ENCODE measurements at places on chromosomes 5 and 9.

DNA sequence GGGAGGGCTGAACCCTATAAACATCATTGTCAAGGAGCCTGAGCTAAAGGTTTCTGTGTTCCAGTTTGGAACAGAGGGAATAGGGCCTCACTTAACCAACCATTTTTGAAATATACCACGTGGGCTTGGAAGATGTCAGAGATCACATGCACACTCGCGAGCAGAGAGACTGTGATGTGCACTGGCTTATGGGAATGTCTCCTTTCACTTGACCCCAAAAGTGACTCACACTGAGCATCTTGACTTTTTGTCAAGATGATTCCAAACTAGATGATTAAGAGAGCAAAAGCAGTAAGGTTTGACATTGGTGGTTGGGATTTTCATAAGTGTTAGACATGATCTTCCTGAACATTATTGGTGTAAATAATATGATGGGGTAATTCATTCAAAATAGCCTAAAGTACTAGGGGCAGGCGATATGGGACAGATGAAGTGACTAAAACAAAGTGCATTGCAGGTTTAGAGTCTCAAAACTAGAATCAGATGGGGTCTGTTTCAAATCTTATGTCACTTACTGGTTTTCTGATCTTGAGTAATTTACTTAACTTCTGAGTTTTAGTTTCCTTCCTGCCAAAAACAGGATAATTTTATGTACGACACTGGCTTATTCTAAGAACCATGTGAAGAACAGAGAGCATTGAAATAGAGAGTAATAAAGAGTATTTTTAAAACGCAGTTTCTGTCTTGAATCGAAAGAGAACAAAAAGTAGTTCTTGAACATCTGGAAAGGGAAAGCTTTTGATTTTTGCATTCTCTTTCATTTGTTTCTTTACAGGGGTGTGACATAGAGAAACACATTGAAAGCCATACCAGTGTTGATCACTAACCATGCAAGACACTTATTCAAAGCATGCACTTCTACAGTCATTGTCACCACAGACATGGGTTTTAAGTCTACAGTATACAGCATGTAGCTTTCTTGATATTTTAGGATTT is 383.0 kb downstream of the DIRAS2 start:
- no peak for DNase-seq

GRCh38 chr9:130372057-130372456 is 72.7 kb upstream of the ASS1 start:
- no peak for DNase-seq

DNA sequence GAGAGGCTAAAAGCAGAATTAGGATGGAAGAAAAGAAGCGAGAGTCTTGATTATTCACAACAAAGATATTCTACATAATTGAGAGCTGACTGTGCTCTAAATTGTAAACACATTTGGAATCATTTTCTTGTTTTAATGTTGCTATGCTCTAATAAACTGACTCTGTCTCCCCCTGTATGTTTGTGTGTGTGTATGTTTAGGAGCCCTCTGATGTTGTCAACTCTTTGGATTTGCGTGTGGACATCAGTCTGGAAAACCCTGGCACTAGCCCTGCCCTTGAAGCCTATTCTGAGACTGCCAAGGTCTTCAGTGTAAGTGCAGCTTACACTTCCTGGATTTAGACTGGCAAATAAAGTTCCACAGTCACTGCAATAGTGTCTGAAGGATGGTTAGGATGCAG is 37.8 kb downstream of the MOCS2 start:
- DNase-seq: no peak

- no peak for DNase-seq
These were observed 43.3 kb downstream of the ANKRD33B start for GRCh38 chr5:10607023-10607665.

GRCh38 chr5:317086-317811 is 4.3 kb upstream of the AHRR start:
- peak; percentile 61 for DNase-seq

GRCh38 chr5:157398305-157398704 is 61.7 kb upstream of the NIPAL4 start:
- DNase-seq: no peak

- DNase-seq: no peak
These were observed 12.7 kb downstream of the GBGT1 start for GRCh38 chr9:133151041-133151440.

GRCh38 chr5:179504191-179504590 is 46.2 kb upstream of the RUFY1 start:
- no peak for DNase-seq

- DNase-seq: no peak
These were observed 111.7 kb downstream of the PCSK1 start for GRCh38 chr5:96321345-96321744.

GRCh38 chr5:137501846-137502406 is 2.8 kb upstream of the SPOCK1 start:
- DNase-seq: no peak

- DNase-seq: no peak
These were observed 56.1 kb downstream of the TTLL11 start for GRCh38 chr9:122036988-122037387.

GRCh38 chr5:138466125-138466899 is 1.0 kb downstream of the EGR1 start:
- no peak for DNase-seq

GRCh38 chr5:67900514-67900913 is 315.0 kb upstream of the PIK3R1 start:
- no peak for DNase-seq

DNA sequence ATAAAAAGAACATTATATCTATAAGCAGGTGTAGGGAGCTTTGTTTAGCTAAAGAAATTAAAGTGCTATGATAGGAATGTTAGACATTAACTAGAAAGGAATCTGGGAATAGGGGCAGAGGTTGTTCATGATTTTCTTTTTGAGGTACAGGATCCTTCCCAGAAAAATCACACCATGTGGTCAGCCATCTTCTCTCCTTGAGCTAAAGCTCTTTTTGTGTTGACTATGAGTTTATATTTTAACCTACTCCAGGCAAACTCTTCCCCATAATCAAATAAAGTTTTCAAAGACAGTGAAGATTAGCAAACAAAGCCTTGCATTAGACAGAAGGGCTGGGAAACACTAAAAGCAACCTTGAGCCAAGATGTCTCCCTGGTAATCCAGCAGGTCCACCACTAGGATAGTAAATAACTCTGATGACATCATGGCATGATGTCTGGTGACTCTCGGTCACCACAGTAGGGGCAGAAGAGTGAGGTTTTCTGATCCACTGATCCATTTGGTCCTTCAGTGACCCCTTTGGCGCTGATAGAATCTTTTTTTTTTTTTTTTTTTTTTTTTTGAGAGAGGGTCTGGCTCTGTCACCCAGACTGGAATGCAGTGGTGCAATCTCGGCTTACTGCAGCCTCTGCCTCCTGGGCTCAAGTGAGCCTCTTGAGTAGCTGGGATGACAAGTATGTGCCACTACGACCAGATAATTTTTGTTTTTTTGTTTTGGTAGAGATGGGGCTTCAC is 30.6 kb upstream of the IL6ST start:
- no peak for DNase-seq

GRCh38 chr5:22531986-22532385 is 321.2 kb downstream of the CDH12 start:
- DNase-seq: no peak

GRCh38 chr9:11457825-11458790 is 845.3 kb upstream of the PTPRD start:
- no peak for DNase-seq

GRCh38 chr9:82424599-82425120 is 436.1 kb downstream of the SPATA31D1 start:
- no peak for DNase-seq

GRCh38 chr9:94183240-94183999 is 75.7 kb upstream of the ZNF169 start:
- DNase-seq: no peak

DNA sequence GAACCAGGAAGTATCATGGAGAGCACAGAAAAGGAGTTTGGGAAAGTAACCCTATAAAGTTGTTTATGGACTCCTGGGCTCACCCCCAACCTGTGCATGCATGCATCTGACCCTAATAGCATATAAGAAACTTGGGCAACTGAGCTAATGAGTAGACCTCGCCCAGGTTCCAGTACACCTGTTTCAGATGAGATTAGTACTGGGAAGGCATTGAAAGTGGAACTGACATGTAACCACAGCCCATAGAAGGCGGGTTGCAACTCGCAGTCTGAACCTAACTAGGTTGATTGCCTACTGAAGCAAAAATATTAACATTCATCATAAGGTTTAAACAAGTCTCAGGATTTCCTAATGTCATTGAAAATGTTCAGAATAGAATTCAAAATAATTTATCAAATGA is 87.0 kb downstream of the WNK2 start:
- DNase-seq: no peak

DNA sequence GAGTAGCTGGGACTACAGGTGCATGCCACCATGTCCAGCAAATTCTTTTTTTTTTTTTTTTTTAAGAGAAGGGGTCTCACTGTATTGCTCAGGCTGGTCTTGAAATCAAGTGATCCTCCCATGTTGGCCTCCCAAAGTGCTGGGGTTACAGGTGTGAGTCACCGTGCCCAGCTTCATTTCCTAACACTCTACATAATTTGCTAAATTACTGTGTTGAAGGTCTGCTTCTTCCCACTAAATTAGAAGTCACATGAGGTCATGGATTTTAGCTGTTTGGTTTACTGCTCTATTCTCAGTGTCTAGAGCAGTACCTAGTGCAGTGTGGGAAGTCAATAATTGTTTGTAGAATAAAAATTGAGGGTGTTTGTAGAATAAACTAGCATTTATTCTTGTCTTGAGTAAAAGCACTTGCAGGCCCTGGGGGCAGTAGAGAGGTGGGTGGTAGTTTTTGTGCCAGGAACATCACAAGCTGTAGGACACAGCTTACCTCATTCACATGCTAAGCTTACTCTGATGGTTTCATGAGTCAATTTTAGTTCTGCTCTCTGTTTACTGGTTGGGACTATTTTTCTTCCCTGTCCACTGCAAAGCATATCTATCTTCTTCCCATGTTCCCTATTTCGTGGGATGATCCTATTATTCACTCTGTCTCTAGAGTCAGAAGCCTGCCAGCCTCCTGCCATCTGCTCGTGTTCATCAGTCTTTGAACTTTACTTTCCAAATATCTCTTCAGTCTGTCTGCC is 7.0 kb downstream of the TEX48 start:
- DNase-seq: no peak

- no peak for DNase-seq
These were observed 640 bp downstream of the SURF4 start for GRCh38 chr9:133375116-133375723.

DNA sequence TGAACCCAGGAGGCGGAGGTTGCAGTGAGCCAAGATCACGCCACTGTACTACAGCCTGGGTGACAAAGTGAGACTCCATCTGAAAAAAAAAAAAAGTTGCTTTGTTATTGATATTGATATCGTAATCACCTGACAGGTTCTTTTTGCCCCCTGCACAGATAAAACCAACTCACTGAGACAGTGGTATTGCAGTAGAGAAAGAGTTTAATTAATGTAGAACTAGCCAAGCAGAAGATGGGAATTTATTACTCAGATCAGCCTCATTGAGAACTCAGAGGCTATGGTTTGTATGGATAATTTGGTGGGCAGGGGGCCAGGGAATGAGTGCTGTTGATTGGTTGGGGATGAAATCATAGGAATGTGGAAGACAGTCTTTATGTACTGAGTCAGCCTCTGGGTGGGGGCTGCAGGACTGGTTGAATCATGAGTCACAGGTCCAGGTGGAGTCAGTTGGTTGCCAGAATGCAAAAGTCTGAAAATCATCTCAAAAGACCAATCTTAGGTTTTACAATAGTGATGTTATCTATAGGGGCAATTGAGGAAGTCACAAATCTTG is 35.8 kb upstream of the MEGF10 start:
- DNase-seq: no peak

- DNase-seq: no peak
These were observed 42.8 kb upstream of the CPEB4 start for GRCh38 chr5:173845321-173845720.

- DNase-seq: no peak
These were observed 31.0 kb downstream of the CSF2 start for GRCh38 chr5:132104556-132104955.

DNA sequence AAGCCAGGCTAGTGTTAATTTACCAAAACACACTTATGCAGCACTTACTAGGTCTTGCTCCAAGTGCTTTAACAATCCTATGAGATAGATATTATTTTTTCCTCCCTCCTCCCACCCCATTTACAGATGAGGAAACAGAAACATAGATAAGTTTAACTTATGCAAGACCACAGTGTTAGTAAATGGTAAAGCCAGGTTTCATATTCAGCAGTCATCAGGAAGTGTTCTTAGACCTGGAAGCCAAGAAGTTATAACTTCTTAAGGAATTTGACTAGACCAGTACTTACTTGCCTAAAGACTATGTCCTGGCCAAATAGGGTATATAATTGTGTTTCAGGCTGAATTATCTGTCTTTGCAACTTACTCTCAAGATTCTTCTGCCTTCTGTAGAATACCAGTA is 15.9 kb downstream of the ABHD17B start:
- no peak for DNase-seq

DNA sequence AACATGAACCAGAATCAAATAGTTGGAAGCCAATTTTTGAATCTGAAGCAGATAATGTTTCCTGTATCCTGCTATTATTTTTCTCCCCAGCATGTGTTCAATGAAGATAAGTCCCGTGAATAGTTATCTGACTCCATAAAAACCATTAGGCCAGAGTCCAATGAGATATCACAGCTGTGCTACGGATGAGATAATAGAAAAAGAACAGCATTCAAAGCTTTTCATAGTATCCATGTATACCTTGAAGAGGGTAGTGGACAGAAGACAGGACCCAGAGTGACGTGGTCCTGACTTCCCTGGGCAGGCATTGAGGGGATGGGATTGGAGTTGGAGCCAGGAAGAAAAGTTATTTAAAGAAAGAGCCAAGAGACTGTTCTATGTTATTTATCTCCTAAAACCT is 50.7 kb upstream of the C6 start:
- no peak for DNase-seq

DNA sequence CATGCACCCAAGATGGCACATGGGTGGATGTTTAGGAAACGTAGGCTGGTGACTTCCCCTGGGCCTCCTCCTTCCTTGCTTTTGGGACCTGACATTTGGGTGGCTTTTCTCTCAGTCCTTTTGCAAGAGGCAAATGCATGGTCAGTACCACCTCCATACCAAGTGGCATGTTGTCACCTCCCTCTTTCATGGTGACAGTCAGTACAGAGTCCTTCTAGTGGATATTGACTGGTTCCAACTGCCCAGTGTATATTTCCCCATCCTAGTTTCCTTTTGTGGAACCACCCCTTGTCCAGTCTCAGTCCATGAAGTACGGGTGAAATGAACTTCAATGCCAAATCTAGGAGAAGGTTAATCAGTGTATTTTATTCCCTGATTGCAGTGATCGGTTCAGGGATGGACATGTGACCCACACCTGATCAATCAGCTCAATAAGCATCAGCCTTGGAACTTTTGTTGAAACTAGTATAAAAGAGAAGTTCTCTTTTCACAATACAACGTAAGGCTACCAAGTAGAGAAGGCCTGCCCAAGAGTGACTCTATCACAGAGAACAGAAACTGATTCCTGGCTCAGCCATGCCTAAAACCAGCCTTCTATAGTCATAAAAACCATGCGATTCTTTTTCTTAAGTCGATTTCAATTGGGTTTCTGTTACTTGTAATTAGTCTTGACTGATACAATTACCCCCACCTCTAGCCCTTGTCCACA is 143.4 kb upstream of the KLF9 start:
- DNase-seq: no peak

All from stimulated activated CD8-positive, alpha-beta memory T cell treated with anti-CD3 and anti-CD28 coated beads, Interleukin-2, amount 100 ng/mL, for 48 hours (primary cell).